ENCODE measurements at places on chromosomes 3 and 15.
A peak's percentile ranks its signal among the peaks of the same experiment; 100 is the strongest.

GRCh38 chr3:73868688-73869315, 244.1 kb upstream of the PDZRN3 start:
- peak; percentile 17 for DNase-seq

DNA sequence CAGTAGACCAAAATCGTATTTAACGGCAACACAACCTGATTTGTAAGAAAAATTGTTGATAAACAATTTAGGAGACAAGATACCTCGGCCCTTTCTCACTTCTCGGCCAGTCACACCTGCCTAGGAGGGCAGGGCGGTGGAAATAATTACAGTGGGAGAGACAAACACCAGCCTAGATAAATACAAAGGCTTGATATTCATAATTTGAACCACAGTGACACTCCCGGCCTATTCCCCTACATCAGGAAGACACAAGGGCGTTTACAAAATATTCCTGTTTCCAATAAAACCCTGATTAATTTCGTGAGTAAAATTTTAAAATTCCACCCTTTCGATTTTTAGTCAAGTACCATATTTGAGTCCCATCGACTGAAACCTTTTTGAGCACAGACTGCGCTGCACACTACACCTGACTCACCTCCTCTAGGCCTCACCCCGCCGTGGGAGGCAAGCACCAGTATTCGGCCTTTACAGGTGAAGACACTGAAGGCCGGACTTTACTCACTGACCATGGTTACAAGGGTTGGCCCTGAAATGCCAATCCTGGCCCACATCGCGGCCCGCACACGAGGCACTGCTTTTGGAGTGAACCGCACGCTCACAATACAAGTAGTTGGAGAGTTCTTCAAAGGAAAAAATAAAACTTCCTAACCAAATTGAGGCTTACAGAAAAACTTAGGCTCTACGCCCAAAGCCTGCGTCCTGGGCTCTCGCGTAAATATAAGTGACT, 794 bp downstream of the ARPP19 start:
- DNase-seq: peak; percentile 31

DNA sequence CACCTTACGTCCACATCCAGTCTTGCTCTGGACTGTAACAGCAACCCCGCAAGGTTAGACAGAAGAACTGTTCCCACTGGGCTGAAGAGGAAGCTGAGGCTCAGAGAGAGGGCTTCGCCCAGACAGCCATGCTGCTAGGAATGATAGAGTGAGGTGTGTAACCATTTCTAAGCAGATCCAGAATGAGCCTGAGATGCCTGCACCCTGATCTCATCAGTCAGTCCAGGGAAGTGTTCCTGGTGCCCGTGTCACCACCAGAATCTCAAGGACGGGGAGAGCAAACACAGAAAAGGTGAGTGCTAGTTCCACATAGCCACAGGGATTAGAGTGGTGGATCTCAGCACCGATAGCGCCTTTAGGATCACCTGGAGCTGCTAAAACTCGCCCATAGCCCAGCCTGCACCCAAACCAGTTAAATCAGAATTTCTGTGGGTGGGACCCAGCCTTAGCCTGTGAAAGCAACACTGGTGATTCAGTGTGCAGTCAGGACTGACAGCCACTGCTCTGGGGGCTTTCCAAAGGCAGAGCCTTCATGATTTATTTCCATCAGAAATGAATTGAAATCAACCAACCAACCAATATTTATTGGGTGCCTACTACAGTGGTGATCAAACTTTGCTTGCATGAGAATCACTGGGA, 12.3 kb downstream of the ISLR start:
- no peak for DNase-seq

- DNase-seq: no peak
Observed at GRCh38 chr3:175107231-175107630, 248.1 kb downstream of the NAALADL2 start.

GRCh38 chr3:143314251-143315093, 194.9 kb downstream of the CHST2 start:
- DNase-seq: no peak

DNA sequence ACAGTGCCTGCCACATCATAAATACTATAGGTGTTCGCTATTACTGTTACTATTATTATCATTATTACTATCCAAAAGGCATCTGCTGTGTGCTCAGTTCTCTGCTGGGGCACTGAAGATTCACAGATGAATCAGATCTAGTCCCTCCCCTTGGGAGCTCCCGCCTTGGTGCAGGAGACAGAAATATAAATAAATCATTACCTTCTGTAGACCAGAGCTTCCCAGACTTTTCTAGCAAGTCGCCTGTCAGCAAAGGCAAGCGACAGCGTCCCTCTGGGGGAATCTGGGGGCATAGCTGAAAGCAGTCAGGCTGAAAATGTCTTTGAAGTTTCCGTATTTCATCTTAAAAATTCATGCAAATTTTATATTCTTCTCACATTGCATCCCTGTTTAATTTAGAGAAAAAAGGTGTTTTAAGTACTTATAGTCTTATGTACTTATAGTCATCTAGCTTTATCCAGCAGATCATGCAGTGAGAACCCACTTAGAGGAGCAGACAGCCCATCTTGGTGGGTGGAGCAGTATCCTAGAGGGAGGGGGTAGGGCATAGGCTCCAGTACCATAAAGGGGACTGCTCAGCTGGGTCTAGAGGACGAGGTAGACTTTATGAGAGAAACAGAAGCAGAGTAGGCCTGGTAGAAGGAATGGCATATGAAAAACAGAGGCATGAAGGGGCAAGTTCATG, 10.4 kb upstream of the BRPF1 start:
- DNase-seq: no peak

GRCh38 chr3:108376026-108376425, 79.7 kb downstream of the HHLA2 start:
- no peak for DNase-seq

DNA sequence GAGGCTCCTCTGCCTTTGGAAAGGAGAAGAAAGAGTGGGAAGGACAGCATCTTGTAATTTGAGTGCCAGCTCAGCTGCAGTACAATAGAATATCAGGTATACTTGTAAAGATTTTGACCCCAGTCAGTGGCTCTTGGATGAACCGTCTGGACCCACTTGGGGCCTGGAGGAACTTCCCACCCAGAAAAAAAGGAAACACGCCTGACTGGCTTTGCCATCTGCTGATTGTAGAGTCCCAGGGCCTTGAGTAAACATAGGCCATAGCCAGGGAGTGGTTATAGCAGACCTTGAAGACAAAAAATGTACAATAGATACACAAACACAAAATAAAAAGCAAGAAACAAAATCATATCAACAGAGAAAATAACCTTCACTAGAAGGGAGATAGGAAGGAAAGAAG, 112.1 kb downstream of the GOLIM4 start:
- no peak for DNase-seq

DNA sequence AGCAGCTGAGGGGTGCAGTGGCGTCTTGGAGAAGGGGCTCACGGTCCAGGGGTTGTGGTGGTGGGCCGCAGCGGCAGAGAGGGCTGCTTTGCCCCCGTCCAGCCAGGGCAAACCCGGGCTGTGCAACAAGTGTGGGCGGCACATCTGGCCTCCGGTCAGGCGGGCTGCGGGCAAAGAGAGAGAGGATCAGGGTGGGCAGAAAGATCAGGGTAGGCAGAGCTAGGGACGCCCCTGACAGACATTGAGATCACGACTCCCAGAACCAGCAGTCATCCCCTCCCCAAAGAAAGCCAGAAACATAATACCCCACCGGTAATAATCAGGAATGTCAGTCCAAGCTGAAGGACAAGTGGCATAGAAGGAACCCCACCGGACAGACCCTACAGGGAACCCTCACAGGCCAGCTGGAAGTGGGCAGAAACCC, 6.8 kb downstream of the GATA2 start:
- DNase-seq: peak; percentile 60

DNA sequence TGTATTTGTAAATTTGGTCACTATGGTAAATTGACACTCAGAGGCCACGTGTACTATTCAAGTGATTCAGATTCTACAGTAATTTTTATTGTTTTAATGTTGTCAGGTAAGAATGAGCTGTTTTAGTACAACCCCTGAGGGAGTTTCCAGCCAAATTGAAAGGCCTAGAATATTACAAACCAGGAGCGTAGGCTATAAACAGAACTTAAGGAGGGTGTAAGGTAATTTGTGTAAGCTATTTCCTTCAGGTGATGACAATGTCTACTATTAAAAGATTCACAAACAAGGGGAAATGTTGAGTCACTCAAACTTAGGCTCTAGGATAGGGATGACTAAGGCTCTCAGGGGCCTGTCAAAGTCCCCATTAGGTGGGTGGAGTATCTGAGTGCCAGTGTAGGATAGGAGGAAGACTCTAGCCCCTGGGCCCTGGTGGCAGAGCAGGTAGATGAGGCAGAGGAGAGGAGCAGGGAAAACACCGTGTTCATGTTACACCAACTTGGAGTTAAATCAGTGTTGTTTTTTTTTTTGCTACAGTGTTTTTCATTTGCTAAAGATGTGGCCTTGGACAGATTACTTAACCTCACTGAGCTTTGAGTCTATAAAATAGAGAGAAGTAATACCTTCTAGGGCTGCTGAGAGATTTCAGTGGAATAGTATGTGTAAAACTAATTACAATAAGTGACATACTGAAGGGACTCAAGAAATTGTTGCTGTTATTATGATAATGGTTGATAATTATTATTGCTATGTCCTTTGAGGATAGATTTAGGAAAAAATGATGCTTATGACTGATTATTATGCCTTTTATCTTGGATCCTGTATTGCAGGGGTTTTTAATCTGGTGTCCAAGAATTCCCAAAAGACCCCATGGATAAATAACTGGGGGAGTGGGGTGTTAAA, 10.3 kb downstream of the TM4SF1 start:
- DNase-seq: no peak

- no peak for DNase-seq
Observed at GRCh38 chr15:35115155-35115725, 30.1 kb upstream of the NANOGP8 start.

- no peak for DNase-seq
Observed at GRCh38 chr3:190000187-190000860, 120.4 kb downstream of the P3H2 start.

DNA sequence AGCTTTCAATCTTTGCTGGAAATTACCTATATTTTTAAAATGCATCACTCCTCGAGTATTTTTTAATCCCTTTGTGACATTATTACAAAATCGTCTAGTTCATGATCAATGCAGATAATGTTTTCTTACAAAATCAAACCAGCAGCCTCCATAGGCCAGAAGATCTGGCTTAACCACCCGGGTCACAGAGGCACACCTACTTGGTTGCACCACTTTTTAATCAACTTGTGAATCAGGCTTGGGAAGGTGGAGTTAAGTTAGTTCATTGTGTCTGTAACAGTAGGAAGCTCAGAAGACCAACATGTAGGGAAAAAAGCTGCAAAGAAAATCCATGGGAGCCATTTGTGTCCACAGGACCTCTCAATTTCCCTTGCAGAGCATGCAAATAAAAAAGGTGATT, 148.0 kb downstream of the TP63 start:
- DNase-seq: peak; percentile 32

DNA sequence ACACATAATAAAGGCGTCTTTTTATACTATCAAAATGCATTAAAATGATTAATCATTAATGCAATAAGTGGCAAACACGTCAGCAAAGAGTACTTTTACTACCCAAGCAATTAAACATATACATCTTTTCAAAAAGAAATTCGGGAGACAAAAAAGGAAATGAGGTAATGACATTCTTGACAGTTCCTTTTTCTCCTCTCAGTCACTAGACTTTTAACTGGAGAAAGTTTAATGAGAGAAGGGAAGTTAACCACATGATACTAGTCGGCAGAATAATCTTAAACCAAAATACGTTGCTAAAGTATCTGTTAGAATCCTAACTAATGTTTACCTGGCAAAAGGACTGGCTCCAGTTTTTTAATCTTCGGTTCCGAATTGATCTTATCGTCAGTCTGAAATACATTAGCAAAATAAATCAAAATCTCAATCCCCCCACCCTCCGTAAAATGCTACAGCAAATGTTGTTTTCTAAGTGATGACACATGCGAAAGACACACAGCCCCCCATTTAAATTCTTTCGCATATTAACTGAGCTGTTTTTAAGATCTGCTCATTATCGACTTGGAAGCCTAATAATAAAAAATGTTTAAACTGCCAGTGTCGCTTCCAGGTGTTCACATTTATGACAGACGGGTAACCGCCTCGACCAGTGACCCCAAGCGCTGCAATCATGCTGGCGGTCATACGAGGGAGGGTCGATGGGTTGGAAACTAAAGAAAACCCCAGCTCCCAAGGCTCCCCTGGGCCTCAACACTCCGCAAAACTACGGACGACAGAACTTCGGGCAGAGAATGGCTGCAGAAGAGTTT, 778 bp downstream of the MTMR10 start:
- DNase-seq: peak; percentile 46

DNA sequence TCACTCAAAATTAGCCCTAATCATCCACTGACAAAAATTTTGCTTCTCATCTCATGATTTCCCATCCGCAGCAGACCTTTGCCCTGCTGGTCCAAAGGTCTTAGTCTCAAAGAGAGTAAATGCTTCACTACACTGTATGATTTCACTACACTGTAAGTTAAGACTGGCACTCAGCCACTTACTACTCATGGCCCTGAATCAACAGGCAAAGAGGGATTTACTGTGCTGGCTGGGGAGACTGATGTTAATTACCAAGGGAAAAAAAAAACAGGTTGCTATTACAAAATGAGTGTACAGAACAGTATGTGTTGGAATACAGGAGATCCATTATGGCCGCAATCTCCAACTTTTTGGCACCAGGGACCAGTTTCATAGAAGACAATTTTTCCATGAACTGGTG, 214.8 kb downstream of the ZMAT3 start:
- DNase-seq: no peak
